Tibial nerve (tissue), 4 donors: ENCODE measurements at places on chromosomes 4 and X. TPM values are rescaled to one million over a fixed set of nuclear protein-coding genes. Genes with fewer than 3 reads are reported as not detected.

TAF7L gene
- total RNA-seq: not detected

TMEM150C gene
- total RNA-seq: 13.1 TPM

DNA sequence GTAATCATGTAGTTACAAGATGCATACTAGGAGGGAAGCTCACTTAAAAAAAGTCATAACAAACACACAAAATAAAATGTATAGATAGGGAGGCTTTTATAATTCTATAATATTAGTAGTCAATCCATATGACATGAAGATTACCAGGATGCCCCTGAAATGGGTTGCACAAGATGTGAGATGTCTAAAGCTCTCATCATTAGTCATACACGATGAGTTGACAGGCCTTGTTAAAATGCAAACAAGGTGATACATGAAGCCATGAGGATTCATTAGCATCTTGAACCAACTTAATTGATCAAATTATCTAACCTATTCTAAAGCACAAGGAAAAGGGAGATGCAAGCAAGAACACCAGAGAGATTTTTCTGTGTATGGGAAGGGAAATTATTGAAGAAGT, 470.2 kb downstream of the IQCM start:
- no peak for DNase-seq

DNA sequence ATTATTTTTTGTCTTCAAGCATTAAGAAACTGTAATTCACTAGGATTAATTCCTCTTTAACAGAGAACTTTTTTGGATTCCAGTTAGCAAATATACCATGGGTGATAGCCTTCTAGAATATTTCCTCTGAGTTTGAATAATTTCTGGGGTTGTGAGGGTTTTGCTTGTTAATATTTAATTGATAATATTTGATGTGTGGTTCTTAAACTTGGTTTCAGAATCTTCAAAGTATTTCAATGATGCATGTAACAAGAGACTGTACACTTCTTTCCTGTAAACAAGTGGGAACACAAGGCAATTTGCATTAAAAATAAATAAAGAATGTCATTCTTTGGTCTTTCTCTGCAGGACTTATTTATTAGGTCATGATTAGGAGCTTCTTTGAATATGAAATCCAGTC, 9.5 kb upstream of the C4orf51 start:
- no peak for DNase-seq

GRCh38 chr4:149914119-149915115, 98.8 kb upstream of the IQCM start:
- DNase-seq: peak; percentile 9

DNA sequence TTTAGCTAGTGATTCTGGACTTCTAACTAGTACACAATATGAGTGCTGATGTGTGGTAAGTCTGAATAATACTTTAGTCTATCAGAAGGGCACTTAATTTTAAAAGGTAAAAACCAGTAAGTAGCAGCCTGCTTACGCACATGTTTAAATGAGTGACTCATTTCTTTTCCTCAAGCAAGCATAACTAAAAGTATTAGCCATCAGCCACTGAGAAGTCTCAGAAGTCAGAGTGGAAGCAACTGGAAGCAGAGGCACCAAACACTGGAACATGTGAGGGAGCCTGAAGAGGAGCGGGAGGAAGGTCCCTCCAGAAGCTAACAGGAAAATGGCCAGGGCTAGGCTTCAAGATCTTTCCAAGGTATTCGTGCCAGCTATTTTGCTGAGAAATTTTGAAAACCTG, 257.7 kb downstream of the RAPGEF2 start:
- DNase-seq: no peak
